ENCODE measurements at places on chromosomes 7 and 10.

GRCh38 chr7:12601302-12601869 is 30.9 kb downstream of the SCIN start:
- no peak for DNase-seq

GRCh38 chr7:148146346-148146745 is 444.2 kb upstream of the C7orf33 start:
- DNase-seq: no peak

GRCh38 chr10:96626795-96627194 is 40.0 kb upstream of the TM9SF3 start:
- DNase-seq: no peak

DNA sequence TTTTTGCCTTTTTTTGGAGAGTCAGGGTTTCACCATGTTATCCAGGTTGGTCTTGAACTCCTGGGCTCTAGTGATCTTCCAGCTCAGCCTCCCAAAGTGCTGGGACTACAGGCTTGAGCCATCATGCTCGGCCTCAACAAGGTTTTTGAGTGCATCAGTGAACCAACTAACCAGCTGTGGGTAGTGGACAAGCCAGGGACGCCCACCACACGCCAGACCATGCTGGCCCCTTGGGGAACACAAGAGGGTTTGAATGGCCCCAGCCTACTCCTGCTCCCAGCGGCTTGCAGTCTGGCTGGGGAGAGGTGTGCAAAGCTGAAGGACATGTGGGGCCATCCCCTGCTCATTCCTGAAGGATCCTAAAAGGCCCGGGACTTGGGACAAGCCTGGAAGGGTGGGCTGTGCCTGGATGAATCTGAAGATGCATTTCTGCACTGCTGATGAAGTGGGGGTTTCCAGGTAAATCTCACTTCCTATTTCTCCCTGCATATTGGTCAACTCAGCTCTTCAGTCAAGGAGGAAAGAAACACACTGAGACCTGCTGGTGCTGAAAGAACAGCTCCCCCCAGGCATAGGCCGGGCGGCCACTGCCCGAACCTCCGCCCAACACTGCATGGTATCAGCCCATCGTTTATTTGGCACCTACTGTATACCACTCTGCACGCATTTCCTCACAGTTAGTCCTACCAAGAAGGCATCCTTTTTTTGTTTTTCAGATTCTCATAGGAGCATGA is 6.9 kb downstream of the MMD2 start:
- no peak for DNase-seq

GRCh38 chr7:30371321-30371720 is 86.9 kb downstream of the ZNRF2 start:
- DNase-seq: no peak

DNA sequence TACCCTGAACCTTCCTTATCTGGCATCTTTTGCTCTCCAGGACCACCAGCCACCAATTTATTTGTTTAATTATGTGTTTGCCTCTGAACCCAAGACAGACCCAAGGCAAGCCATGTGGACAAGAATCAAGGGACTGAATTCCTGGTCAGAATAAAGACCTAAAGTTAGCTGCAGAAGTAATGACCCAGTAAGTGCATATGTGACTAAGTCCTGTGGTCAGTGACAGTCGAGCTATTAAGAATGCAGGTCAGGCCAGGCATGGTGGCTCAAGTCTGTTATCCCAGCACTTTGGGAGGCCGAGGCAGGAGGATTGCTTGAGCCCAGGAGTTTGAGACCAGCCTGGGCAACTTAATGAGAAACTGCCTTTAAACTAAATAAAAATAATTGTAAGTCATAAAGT is 139.4 kb downstream of the CCDC71L start:
- no peak for DNase-seq

DNA sequence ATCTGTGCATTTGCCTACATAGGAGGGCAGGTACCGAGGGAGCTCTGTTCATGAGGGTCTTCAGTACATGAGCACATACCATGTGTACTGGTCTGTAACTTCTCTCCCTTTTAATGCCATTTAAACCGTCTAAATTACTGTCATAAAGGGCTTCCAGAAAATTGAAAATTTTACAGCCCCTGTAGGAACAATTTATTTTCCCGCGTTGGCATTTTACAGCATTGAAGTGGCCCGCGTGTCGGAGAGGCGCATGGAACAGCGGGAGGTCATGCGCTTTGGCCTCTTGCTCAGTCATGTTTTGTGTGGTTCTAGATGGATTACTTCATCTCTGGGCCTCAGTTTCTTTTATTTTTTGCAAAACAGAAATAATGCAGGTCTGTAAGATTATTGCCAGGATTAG is 9.8 kb downstream of the WIPI2 start:
- no peak for DNase-seq

DNA sequence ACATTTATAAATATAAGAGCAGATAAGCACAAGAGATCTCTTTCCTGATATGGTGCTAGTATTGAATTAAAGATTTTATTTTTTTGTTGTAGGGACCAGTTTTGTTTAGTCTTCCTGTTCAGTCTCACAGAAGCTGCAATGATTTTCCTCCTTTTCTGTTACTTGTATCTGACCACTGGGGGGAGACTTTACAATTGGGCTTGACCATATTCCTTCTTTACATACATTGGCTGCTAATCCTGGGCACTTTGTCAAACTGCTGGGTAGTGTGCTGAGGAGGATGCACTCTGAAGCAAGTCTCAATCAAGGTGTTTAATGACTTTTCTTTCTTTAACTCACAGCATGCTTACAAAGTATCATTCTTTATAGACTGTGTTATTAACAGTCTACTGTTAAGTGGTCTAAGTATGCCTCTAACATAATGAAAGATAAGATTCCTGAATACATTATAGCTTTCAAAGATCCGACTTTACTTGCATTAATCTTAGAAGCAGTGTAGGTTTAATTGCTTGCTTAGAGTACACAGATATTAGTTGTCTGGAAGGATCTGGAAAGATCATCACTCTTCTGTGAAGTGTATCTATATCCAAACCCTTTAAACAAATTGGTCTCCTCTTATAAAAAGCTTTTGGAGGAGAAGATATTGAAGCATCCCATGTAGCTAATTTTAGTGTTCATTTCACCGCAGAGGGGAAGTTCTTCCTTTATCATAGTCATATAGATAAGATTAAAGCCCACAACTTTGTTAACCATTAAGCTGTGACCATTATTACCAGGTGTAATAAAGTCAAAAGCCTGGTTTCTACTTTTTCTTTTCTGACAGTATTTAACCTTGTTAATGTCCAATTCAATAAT is 3.1 kb downstream of the PALS2 start:
- no peak for DNase-seq

DNA sequence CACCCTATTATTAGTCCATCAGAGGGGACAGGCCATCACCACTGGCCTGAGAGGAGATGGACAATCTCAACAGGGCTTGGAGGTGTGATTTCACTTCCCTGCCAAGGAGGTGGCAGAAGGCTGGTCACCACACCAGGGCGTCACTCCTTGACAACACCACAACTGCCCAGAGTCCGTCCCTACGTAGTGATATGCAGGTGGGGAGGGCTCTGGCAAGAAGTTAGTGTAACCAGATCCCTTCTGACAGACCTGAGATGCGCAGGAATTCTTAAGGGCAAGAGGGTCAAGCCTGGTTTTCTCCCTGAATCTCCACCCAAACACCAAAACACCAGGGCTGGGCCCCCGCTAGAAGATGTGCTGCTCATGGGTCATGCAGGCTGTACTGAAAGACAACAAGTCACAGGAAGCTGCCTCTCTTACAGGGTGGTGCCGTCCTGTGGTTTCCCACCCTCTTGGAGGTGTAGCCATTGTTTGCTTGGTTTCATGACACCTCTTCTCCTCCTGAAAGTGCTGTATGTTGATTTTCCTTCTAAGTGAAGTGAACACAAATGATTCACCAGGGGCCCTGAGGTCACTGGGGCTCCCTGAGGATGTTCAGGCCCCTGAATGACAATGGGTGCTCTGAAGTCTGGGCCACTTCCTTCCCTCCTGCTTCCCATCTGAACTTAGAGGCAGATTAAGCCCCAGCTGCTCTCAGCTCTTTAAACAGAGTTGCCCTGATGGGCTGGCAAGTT is 27.1 kb downstream of the ATXN7L1 start:
- DNase-seq: peak; percentile 57

DNA sequence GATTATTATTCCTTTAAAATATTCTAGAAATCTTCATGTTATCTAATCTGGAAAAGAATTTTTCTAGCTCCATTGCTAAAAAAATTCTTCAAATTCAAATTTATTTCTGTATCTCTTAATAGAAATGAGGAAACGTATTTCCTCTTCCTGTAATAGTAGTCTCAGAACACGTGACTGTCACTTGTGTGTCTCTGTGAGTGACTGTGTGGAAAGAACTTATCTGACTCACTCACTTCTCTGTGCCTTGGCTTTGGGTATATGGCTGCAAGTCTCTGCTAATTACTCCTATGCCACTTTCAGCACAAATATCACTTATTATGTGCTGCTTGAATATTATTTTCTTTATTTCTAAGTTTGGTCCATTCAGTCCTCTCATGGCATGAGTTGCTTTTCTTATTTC is 132.7 kb downstream of the CNTNAP2 start:
- no peak for DNase-seq

DNA sequence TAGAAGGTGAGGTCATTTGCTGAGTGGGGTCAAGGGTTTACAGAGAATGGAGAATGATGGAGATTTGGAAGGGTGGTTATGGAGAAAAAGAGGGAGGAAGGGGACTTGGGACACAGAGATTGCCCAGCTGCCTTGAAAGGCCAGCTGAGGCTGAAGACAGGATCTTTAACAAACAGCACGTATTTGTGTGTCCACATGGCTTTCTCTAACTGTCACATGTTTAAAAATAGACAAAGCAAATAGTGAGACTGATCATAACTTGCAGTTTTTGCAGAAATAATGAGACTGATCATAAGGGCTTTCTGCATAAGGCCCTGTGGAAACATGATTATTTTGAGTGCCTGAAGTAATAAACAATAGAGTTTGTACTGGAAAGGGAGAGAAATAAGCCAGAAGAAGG is 212.7 kb downstream of the HDAC9 start:
- DNase-seq: no peak

DNA sequence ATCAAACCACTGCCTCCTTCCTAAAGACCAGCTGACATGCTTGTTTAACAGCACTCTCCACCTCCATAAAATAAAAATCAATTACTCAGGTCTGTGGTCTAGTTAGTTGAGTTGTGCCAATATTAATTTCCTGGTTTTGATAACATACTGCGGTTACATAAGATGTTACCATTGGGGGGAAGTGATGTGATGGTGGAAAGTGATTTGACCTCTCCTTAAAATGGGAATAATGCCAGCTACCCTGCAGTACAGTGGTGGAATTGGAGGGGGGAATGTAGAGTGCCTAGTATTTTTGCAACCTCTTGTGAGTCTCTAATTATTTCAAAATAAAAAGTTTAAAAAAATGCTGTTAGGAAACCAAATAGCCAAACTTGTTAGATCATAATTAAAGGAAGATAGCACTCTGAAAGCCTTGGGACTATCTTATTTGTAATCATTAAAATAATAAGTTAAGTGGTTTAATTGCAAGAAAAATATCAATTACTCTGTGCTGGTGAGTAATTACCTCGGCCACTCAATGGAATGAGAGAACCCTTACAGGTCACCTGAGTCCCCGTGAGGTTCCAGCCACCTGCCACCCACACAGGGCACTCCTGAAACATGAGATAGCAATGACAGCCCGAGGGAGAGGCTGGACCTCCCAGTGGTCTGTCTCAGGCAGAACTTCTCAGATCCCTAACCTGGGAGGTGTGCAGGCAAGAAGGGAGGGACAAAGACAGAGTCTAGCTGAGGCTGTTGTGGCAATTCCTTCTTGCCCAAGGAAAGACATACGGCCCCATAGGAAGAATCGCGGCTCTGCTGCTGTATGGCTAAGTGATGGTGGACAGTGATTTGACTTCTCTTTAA is 94.1 kb downstream of the SH3PXD2A start:
- DNase-seq: no peak

DNA sequence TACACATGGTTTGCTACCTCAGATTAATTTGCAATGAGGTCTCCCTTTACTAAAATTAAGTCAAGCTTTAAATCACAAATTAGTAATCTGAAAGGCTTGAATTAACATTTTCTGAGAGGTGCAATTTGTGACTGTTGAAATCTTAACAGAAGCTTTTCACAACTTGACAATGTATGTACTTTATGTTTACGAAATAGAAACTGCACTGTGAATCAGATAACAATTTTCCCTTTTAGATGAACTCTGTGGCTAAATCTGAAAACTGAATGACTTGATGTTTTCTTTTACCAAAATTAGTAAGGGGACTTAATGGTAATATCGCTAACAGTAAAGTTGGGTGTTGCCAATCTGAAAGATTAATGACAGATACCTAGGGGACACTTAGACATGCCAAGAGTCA is 197.6 kb downstream of the RAPGEF5 start:
- no peak for DNase-seq

DNA sequence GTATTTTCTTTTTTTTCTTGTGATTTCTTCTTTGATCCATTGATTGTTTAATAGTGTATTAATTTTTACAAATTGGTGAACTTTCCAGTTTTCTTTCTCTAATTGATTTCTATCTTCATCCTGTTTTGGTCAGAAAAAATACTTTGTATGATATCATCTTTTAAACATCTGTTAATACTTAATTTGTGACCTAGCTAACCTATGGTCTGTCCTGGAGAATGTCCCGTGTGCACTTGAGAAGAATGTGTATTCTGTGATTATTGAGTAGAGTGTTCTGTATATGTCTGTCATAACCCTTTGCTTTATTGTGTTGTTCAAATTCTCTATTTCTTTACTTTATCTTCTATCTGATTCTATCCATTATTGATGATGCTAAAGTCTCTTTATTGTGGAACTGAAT is 65.8 kb upstream of the ZEB1 start:
- DNase-seq: no peak

DNA sequence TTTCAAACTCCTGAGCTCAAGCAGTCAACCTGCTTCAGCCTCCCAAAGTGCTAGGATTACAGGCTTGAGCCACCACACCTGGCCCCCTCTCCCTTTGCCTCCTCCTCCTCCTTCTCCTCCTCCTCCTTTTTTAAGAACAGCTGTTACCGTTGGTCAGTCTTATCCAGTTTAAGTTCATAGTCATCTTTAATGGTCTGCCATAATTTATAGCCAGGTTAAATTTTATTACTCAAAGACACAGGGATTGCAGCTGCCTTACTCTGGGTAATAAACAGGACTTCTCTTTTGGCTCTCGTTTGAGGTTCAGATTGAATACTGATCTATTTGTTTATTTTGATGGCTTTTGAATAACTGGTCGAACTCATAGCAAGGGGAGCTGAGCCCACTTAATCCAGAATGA is 35.2 kb downstream of the ATOH7 start:
- DNase-seq: no peak

GRCh38 chr7:150974468-150975391 is 3.4 kb downstream of the KCNH2 start:
- peak; percentile 62 for DNase-seq

- no peak for DNase-seq
These were observed 82.9 kb downstream of the FAM13C start for GRCh38 chr10:59279476-59279875.

- DNase-seq: no peak
These were observed 69.1 kb downstream of the MEST start for GRCh38 chr7:130560972-130561371.

DNA sequence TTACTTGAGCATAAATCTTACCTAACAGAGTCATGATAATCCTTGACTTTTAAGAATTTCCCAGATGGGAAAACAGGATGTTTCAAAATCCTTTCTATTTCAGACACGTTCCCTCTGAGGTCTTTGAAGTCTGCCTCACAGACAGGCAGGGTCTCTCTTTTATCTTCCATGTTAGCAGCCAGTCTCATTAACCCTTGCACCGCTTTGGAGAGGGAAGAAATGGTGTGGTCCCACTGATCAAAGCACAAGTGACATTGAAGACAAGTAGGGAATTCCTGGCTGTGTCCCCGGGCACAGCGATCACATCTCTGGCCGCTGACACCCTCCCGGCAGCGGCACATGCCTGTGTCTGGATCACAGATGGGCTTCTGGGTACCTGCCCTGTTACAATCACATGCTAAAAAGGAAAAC is 52.7 kb upstream of the LAMB1 start:
- no peak for DNase-seq
